ENCODE measurements at places on chromosomes 11 and 22. TPM values are rescaled to one million over a fixed set of nuclear protein-coding genes. Genes with fewer than 3 reads are reported as not detected.

- H3K27ac ChIP-seq = no peak overlapping the region
- H3K4me1 ChIP-seq = no peaks in the 10 kb centered on the region
- H3K4me3 ChIP-seq = no peak overlapping the region
- H3K36me3 ChIP-seq = no peaks in the 10 kb centered on the region
- no peaks in the 10 kb centered on the region for H3K27me3 ChIP-seq
- DNase-seq = no peak
Observed at GRCh38 chr22:24925586-24926427, 20.7 kb downstream of the LHFPL7 start.

DNA sequence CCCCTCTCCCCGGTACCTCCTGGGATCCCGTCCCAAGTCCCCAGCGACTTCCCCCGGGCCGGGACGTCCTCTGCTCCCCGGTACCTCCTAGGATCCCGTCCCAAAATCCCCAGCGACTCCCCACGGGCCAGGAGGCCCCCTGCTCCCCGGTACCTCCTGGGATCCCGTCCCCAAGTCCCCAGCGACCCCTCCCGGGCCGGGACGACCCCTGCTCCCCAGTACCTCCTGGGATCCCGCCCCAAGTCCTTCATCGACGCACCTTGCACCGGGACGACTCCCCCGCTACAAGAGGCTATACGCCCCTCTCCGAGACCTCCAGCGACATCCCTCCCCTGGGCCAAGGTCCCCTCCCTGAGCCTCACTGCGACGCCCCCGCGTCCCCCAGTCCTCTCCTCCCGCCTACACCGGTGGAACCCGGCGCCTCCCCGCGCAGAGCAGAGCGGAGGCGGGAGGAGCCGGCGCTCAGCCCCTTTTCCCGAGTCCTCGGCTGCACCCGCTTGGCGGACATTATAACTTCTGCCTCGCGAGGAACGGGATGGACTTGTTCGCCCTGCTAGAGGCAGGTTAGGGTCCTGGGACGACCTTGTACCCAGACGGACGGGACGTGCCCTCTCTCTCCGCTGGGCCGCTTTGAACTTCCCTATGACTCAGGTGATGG lies 912 bp downstream of the KREMEN1 start:
- peaks cover 27% of the 10 kb centered on the region for H3K4me1 ChIP-seq
- H3K36me3 ChIP-seq = no peaks in the 10 kb centered on the region
- peaks cover 25% of the 10 kb centered on the region for H3K27me3 ChIP-seq
- peak overlapping the region; percentile 83 for H3K4me3 ChIP-seq
- peak; percentile 65 for DNase-seq

- H3K27ac ChIP-seq = no peak overlapping the region
- H3K27me3 ChIP-seq = no peaks in the 10 kb centered on the region
- no peak overlapping the region for H3K4me3 ChIP-seq
- no peaks in the 10 kb centered on the region for H3K4me1 ChIP-seq
Observed at GRCh38 chr11:121634889-121635288, 182.1 kb upstream of the SORL1-AS1 start.

Gene MEI1
- total RNA-seq = 17.8 TPM

GRCh38 chr11:70429724-70430521 lies 31.6 kb downstream of the CTTN start:
- peaks cover 58% of the 10 kb centered on the region for H3K36me3 ChIP-seq
- H3K27ac ChIP-seq = no peak overlapping the region
- H3K4me3 ChIP-seq = no peak overlapping the region
- H3K4me1 ChIP-seq = no peaks in the 10 kb centered on the region
- no peak for DNase-seq

GRCh38 chr11:796565-797295 lies 1.4 kb downstream of the SLC25A22 start:
- peak overlapping the region; percentile 79 for H3K4me3 ChIP-seq
- no peaks in the 10 kb centered on the region for H3K36me3 ChIP-seq
- H3K4me1 ChIP-seq = peaks cover 15% of the 10 kb centered on the region
- DNase-seq = no peak
- no peaks in the 10 kb centered on the region for H3K27me3 ChIP-seq

DNA sequence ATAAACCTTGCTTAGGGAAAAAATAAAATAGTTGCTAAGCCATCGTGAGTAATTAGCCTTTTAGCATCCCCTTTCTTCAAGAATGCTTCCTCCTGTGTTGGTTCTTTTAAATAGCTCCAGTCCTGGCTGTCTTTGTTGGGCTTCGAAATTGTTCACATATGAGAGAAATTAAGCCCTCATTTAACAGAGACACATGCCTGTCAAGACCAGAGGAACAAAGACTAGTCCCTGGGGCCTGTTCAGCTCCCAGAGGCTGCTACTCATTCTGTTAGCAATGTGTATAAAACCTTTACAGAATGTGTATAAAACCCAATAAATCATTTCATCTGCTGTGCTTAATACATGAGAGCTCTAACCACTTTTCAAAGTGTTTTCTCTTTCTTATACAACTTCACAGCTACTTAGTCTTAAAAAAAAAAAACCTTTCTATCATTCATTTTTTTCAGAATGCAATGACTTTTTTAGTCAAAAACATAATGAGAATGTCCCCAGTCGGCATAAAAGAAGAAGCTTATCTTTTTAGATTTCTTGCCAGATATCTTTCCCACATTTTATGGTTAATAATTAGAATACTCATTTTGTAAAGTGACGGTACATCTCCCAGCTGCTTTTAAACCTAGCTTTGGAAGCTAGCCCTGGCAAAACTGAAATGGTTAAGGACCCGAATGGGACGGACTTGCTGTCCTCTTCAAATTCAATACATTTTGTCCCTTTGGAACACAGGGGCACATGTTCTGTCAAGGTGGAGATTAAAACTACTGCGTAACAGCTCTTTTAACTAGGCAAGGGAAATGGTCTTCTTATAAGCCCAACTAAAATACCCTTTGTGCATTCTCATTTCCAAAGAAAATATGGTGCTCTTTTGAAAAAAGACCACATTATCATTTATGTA lies 186.1 kb downstream of the SOX6 start:
- peaks cover 6% of the 10 kb centered on the region for H3K4me1 ChIP-seq
- H3K4me3 ChIP-seq = no peak overlapping the region
- H3K27ac ChIP-seq = no peak overlapping the region
- H3K27me3 ChIP-seq = no peaks in the 10 kb centered on the region

Gene PATE4
- total RNA-seq = not detected

DNA sequence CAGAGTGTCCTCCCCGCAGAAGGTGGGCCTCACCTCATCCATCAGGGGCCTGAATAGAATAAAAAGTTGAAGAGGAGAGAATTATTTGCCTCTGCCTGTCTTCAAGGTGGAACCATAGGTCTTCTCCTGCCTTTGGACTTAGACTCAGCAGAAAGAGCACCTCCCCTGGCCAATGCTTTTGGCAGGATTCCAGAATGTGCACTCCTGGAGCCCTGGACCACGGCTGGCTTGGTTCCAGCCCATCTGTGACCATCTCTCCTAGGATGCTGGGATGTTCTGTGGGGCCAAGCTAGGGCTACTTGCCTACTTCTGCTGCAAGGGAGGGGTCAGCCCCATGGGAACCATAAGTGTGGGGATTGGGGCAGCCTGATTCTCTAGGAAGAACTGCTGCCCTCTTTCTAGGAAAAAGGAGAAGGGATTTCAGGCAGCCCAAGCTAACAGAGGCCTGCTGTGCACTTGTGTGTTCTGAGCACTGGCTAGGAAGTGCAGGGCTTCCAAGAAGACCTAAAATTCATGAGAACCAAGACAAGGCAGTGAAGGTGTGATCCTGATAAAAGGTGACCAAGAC lies 32.2 kb upstream of the SHANK2 start:
- no peaks in the 10 kb centered on the region for H3K27me3 ChIP-seq
- no peak overlapping the region for H3K4me3 ChIP-seq
- no peaks in the 10 kb centered on the region for H3K4me1 ChIP-seq
- H3K27ac ChIP-seq = no peak overlapping the region
- no peaks in the 10 kb centered on the region for H3K36me3 ChIP-seq

DNA sequence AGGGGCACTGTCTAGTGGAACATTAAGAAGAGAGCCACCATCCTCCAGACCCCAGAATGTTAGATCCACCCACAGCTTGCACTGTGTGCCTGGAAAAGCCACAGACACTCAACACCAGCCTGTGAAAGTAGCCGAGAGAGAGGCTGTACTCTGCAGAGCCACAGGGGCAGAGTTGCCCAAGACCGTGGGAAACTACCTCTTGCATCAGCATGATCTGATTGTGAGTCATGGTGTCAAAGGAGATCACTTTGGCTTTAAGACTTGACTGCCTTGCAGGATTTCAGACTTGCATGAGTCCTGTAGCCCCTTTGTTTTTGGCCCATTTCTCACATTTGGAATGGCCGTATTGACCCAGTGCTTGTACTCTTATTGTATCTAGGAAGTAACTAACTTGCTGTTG lies 115.9 kb upstream of the CCDC179 start:
- no peaks in the 10 kb centered on the region for H3K4me1 ChIP-seq
- no peaks in the 10 kb centered on the region for H3K27me3 ChIP-seq
- H3K4me3 ChIP-seq = no peak overlapping the region
- H3K36me3 ChIP-seq = no peaks in the 10 kb centered on the region

DNA sequence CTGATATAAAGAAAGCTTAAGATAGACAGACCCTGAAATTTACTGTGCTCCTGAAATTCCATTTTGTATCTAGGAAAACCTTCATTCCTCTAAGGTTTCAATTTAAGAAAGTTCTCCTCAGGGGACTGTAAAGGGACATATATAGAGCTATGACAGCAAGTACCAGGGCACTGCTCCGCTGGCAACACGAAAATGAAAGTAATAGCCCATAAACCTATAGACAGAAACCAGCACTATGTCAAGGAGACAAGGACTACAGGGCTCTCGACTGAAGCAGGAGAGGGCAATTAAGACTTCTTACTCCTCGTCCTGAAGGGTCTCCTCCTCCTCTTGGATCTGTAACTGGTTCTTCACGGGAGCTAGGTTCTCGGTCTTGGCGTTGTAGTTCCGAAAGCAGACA lies 6.9 kb downstream of the FEZ1 start:
- H3K27ac ChIP-seq = no peak overlapping the region
- H3K4me1 ChIP-seq = peaks cover under 1% of the 10 kb centered on the region
- H3K36me3 ChIP-seq = no peaks in the 10 kb centered on the region
- H3K4me3 ChIP-seq = no peak overlapping the region
- DNase-seq = no peak
- peaks cover 22% of the 10 kb centered on the region for H3K27me3 ChIP-seq

Gene RAB3IL1
- 6.7 TPM for total RNA-seq

DNA sequence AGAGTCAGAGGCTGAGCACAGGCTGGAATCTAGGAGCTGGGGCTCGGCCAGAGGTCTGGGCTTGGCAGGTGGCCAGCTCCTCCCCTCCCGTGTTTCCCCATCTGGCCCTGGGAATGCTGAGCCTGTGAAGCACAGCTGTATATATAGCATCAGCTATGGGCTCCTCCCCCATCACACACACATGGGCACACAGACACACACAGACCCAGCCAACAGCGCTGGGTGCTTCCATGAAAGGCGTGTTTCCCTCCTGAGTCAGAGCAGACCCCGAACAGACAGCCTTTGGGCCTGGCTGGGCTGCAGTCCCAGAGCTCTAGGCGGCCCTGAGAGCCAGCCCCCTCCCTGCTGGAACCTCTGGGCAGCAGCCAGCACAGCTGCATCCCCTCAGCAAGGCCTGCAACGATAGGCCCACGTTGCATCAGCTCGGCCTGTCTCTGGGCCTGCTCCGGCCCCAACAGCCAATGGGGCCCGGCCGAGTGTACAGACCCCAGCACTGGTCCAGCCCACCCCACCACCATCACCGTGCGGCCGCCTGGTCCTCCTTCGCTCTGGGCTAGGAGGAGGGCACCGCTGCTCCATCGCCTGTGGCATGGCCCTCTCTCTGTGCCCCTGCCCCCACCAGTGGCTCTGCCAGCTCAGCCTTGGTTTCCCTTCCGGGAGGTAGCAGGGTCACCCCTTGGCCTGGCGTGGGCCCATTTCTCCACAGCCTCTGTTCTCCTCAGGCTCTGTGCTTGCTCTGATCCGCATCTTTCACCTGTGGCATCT lies 7.6 kb upstream of the SERPINH1 start:
- peaks cover 38% of the 10 kb centered on the region for H3K4me1 ChIP-seq
- H3K27ac ChIP-seq = peak overlapping the region; percentile 90
- no peak overlapping the region for H3K4me3 ChIP-seq
- no peaks in the 10 kb centered on the region for H3K27me3 ChIP-seq

Gene CEND1
- total RNA-seq = 7.6 TPM
